Lung microvascular endothelial cell (primary cell): ENCODE measurements at places on chromosomes 16 and 17. TPM values are rescaled to one million over a fixed set of nuclear protein-coding genes. Genes with fewer than 3 reads are reported as not detected.

- no peak for DNase-seq
These were observed 28.8 kb downstream of the ATP2C2 start for GRCh38 chr16:84397090-84397489.

DNA sequence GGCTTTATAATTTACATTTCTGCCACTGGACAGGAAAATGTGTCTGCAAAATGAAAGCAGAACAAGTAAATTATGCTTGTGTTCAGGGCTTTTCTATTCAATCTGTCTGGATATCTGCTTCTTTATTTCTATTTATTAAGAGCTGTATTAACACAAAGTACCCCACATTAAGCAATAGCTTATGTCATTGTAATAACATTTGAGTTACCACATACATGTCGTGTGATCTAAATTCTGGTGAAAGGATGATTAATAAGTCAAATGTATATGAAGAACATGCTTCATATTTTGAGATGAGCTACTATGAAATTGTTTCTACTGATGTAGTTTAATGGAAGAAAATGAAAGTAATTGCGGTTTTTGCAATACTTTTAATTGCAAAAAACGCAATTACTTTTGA is 238.2 kb downstream of the KCNJ2 start:
- no peak for DNase-seq

Gene FBXW10
- total RNA-seq, result not detected in 2 replicates

- DNase-seq, result no peak
These were observed 111.4 kb downstream of the METRNL start for GRCh38 chr17:83190601-83191387.

Gene MED1
- total RNA-seq, result 15.3 and 19.6 TPM in 2 replicates

GRCh38 chr16:50842013-50842505 is 100.2 kb downstream of the CYLD start:
- no peak for DNase-seq

Gene JPT2
- 33.1 and 48.4 TPM in 2 replicates for total RNA-seq

- peak; percentile 47 for DNase-seq
These were observed 10.5 kb upstream of the ALDOA start for GRCh38 chr16:30054959-30055553.

Gene SLC6A2
- not detected in 2 replicates for total RNA-seq
